Testis (tissue), 5 donors: ENCODE measurements at places on chromosomes 1 and 21.

DNA sequence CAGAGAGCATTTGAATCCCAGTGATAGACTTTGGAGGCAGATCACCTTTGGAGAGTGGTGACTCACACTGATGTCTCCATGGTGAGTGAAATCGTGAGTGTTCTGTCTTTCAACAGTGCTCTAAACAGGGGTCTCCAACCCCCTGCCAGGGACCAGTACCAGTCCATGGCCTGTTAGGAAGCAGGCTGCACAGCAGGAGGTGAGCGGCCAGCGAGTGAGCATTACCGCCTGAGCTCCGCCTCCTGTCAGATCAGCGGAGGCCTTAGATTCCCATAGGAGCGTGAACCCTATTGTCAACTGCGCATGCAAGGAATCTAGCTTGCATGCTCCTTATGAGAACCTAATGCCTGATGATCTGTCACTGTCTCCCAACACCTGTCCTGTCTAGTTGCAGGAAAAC lies 61.8 kb upstream of the B3GALNT2 start:
- no peak for DNase-seq

- DNase-seq: no peak
Observed at GRCh38 chr1:86453664-86454063, 15.1 kb upstream of the CLCA1 start.

- DNase-seq: no peak
Observed at GRCh38 chr1:121558514-121558913, 373.7 kb downstream of the SRGAP2C start.

DNA sequence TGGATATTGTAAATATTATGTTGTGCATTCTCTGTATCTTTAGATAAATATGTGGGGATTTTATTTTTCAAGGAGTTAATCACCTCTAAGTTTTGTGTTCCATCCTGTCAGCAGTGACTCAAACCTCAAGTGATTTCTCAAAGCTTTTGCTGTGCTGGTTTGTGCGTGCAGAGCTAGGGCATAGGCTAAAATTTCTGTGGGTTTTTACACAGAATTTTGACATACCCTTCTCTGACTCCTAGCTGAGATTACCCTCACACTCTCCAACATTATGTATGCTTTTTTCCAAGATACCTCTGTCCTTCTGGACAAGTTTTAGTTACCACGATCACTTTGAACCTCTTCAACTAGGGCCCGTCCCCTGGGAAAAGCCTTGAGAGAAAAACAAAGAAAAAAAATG lies 384.9 kb downstream of the NCAM2 start:
- DNase-seq: no peak

GRCh38 chr1:19087737-19088594 lies 122.1 kb downstream of the UBR4 start:
- DNase-seq: no peak
